ENCODE measurements at places on chromosomes 13 and 19.

DNA sequence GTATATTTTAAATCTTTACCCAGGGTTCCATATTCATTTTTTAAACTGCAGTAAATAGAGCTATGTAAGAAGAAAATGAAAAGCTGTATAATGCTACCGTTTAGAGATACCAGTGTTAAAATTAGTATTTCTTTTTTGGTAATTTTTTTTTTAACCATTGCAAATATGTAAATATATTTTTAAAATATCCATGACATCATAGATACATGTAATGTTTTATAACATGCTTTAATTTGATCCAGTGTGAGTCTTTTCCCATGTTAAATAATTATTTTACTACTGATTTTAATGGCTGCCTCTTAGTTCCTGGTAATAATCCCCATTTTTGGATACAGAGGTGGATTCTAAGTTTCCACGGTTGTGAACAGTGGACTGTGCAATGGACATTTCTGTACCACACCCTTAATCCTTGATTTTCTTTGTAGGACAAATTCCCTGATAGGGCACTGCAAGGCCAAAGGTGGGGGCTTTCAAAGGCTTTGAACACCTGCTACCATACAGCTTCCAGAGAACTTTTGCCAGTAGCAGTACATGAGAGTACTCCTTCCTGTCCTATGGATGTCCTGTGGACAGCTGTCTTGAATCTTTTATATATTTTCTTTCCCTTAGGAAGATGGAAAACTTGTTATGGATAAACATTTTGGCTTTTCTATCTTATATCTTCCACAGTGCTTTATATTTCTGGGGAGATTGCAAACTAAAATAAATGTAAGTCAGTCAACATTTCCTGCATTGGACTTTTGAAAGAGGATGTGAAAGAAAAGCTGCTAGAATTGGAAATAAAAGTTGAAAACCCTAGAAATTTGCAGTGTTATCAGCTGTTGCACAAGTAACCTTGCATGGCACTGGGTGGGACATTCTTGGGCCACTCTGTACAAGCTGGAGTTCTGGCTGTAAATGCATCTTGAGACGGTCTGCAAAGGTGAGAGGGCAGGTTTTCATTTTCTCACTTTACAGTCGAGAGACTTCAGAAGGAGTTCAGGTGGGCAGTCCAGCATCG lies 46.8 kb downstream of the ARHGEF7 start:
- no peak for DNase-seq

GRCh38 chr19:49767381-49767780 lies 580 bp downstream of the AP2A1 start:
- DNase-seq = peak; percentile 55

DNA sequence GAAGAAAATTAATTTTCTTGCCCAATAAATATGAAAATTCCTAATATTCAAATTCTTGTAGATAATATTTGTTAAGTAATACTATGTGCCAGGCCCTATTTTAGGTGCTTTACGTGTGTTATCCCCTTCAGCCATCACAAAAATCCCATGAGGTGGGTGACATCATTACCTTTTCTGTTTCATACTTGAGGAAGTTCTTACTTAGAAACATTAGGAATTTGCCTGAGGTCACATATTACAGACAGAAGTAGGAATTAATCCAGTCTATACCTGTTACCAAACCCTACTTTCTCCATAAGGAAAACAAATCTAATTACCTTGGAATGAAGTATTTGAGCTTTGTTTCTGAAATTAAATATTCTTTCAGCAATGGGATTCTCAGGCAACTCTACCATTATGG lies 336.1 kb downstream of the GPC6 start:
- no peak for DNase-seq

DNA sequence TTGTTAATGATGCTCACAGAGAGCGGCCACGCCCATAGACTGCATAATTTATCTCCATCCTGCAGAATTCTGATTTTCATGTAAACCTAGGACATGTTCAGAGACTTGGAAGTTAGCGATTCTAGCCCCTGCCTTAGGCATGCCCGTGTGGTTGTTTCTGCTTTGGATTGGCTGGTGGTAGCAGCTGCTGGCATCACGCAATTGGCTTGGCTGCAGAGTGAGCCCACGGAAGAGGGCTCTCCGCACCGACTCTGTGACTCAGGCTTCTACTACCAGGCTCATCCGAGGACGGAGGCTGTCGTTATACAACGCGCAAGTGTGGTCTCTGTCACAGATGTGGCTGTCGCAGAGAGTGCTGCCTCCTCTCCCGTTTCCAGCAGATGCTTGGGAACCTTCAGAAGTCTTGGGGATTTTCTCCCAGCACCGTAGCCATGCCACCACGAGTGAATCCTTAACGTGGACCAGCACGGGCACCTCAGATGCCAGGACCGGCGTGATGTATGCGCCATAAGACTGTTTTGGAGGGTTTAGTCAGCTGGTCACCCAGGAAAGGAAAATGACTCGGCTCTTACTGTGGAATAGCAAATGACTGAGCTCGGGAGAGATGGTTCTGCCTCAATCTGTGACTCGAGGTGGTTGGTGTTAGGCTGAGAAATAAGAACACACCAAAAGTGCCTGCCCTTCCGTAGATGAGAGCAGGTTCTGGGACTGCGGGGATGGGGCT lies 61.0 kb upstream of the F7 start:
- DNase-seq = no peak

GRCh38 chr19:41541990-41542584 lies 33.9 kb upstream of the CEACAM21 start:
- peak; percentile 19 for DNase-seq

GRCh38 chr13:75331792-75332349 lies 150.1 kb downstream of the TBC1D4 start:
- DNase-seq = no peak

- no peak for DNase-seq
Observed at GRCh38 chr19:31283701-31284100, 65.5 kb downstream of the TSHZ3 start.

- DNase-seq = peak; percentile 83
Observed at GRCh38 chr13:78102121-78102677, 183.6 kb upstream of the EDNRB start.

DNA sequence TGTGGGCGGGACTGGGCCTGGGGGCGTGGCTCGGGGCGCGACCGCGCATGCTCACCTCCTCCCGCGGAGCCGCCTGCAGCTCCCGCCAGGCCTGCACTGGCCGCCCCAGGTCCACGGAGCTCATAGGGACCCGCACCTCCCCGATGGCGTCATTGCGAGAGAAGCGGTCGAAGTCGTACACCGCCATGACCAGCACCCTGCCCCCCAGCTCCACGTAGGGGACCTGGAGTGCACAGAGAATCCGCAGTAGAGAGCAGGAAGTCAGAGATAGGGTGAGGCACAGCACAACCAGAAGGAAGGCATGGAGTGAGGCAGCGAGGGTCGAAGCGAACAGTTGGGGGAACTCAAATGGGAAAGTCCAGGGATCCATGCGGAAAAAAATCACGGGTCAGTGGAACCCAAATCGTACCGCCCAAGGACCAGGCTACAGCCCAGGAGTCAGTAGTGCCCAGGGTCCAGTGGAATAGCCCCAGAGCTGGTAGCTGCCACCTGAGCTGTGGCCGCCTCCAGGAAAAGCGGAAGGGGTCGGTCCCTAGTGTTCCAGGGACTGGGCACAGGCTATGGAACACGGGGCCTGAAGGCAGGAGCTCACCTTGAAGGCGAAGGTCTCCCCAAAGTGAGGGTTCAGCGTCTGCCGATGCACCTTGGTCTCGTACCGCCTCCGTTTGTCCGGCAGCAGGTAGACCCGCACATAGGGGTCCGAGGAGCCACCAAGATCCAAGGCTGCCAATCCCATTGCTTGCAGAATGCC lies 4.8 kb downstream of the SYT5 start:
- no peak for DNase-seq

DNA sequence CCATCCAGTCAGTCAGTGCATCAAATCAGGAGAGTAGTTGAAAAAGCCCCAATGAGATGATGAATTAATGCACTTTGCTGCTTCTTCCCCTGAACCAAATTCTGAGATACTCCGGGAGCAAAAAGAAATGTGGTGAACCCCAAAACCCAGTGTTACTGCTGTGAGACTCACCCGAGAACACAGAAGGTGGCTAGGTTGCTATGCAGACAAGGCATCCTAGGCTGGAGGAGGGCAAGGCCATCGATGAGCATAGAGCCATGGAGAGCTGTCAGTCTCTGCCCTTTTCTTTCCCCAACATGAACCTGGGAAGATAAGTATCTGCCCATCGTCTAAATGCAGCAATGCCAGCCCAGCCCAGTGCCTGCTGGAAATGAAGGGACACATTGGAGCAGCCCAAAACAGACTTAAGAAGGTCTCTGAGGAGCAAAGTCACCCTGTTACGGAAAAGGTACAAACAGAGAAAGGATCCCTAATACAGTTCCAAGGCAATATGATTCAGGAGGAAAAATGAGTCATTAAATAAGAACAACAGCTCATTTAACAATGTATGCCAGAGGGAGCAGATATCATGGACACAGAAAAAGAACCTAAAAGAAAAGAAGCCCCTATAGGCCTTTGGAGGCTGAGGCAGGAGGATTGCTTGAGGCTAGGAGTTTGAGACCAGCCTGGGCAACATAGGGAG lies 272.0 kb downstream of the FOXO1 start:
- no peak for DNase-seq

DNA sequence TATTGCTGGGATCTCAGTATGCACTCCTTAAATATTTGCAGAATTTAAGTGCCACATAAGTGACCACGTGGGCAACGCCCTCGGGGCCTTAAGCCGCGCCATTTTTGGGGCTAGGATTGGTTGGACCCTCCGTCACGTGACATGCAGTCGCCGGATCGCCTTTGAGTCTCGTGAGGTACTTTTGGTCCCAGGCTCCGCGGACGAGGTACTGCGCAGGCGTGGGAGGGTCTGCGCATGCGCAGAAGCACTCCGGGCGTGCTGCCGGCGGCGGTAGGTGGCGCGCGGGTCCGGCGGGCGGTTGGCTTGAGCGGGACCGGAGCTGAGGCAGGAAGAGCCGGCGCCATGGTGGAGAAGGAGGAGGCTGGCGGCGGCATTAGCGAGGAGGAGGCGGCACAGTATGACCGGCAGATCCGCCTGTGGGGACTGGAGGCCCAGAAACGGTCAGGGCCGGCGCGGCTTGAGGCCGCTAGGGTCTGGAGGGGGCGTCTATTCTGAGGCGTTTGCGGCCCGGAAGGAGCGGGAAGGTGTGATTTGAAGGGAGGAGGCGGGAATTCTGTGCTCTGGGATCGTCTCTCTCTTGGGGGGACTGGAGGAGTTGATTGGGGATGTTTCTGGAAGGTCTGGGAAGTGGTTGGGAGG lies at the start of gene SAE1:
SAE1 (plus strand) TSS at position 247 of the 639 bp plus-strand sequence; CDS start at position 343, 96 bp downstream.
- peak; percentile 99 for DNase-seq

DNA sequence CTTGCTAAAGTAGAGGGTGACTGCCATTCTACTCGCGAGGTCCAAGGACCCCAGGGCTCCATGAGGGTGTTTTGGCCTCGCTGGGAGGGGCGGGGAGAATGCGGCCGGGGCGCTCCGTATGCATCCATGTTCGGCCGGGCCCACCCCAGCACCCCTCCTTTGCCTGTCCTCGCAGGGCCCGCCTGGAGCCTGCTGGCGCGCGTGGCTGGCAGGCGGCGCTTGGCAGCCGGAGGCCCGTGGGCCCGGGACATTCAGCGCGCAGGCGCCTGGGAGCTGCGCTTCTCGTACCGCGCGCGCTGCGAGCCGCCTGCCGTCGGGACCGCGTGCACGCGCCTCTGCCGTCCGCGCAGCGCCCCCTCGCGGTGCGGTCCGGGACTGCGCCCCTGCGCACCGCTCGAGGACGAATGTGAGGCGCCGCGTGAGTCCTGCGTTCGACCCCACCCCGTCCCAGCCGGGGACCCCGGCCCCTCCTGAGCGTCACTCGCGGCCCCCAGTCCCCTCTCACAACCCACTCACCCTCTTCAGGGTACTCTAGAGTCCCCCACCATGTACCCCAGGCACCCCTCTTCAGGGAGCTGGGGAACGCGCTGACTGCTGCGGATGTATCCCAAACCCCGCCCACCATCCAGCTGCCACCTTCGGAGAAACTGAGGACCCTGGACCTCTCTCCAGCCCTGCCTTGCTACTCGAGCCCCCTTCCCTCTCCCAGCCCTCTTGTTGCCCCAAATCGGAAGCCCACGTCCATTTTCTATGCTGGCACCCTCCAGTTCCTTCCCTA lies 4.1 kb downstream of the DLL3 start:
- peak; percentile 79 for DNase-seq

DNA sequence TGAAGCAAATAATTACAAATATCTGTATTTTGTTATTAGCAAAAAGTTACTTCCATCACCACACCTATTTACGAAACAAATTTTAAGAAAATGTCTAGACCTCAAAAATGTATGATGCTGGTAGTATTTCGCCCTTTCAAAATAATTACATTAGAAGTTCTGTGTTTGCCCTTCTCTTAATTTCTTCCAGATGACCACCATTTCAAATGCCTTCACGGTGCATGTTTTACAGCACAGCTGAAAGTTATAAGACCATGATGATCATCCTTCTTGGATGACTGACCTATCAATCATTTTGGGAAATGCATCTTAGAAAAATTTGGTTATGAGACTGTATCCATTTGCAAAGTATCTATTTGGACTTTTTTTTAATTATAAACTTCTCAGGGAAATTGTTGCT lies 390.8 kb downstream of the SLITRK6 start:
- peak; percentile 73 for DNase-seq

DNA sequence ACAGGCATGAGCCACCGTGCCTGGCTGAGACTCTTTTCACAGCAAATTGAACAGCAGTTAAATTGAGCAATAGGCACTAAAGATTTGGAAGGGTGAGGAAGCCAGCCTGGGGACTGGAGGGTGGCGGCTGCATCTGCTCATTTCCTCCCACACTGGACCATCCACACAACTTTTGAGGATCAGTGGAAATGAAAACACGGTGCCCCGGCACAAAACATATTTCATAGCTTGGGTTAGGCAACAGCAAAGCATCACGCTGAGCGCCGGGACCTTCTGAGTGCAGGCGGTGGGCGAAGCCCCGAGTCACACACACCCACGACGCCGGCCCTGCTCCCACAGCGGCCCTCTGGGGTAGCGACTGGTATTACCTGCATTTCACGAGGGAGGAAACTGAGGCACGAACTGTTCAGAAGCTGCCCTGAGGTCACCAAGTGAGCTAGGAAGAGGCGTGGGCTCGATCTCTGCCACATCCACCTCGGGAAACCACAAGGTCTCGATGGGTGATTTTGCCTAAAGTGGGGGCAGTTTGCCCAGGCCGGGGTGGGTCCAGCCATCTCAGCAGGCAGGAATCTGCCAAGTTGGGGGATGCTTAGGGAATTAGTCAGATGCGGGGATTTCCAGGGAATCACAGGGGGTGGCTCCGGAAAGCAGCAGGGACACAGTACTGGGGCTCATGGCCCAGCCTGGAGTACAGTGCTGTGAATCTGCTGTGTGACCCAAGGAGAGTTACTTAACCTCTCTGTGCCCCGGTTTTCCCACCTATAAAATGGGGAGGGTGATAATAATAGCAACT lies 3.5 kb upstream of the SBNO2 start:
- DNase-seq = peak; percentile 95

- DNase-seq = no peak
Observed at GRCh38 chr13:19890030-19890429, 26.6 kb upstream of the ZMYM5 start.
